ENCODE measurements at places on chromosomes 16 and 17. TPM values are rescaled to one million over a fixed set of nuclear protein-coding genes. Genes with fewer than 3 reads are reported as not detected.

Gene C1QTNF8
- total RNA-seq: not detected

DNA sequence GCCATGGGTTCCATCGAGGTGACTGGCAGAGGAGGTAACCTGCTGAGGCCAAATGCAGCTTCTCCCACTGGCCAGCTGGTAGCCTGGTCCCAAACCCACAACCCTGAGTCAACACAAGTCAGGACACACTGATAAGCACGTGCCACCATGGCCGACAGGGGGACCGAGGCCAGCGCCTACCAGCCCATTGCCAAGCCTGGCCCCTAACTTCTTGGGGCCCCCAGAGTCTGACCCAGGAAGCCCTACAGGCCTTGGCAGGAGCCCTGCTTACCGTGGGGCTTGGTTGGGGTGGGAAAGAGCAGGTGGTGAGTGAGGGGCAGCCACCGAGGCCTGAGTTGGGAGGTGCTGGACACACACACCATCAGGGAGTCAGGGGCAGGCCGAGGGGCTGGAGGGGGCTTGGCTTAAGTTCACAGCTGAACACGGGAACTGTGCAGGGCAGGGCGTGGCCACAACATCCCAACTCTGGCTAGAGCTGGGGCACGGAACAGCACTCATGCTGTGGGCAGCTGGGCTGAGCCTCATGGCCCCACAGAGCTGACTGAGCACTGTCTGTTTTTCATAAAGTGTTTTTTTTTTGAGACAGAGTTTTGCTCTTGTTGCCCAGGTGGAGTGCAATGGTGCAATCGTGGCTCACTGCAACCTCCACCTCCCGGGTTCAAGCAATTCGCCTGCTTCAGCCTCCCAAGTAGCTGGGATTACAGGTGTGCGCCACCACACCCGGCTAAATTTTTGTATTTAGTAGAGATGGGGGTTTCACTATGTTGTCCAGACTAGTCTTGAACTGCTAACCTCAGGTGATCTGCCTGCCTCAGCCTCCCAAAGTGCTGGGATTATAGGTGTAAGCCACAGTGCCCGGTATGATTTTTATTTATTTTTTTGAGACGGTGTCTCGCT lies 5.5 kb downstream of the MRPL28 start:
- no peak overlapping the region for H3K4me3 ChIP-seq
- H3K27ac ChIP-seq: no peak overlapping the region
- no peak for DNase-seq
- no peaks in the 10 kb centered on the region for H3K27me3 ChIP-seq
- peaks cover 12% of the 10 kb centered on the region for H3K4me1 ChIP-seq

GRCh38 chr17:15657868-15658267 lies 26.2 kb downstream of the TRIM16 start:
- H3K27ac ChIP-seq: no peak overlapping the region
- DNase-seq: no peak
- H3K4me3 ChIP-seq: no peak overlapping the region
- H3K27me3 ChIP-seq: no peaks in the 10 kb centered on the region
- no peaks in the 10 kb centered on the region for H3K4me1 ChIP-seq
- no peaks in the 10 kb centered on the region for H3K36me3 ChIP-seq

Gene TMC7
- not detected for total RNA-seq
